Urinary bladder (tissue), 4 donors: ENCODE measurements at places on chromosomes 2 and 18. TPM values are rescaled to one million over a fixed set of nuclear protein-coding genes. Genes with fewer than 3 reads are reported as not detected.

The VWC2L gene
- not detected for total RNA-seq

- DNase-seq: no peak
Observed at GRCh38 chr2:233114421-233114861, 54.3 kb downstream of the INPP5D start.

The CDCA7 gene
- total RNA-seq: 10.1 TPM

The ARL4C gene
- total RNA-seq: 6.3 TPM

DNA sequence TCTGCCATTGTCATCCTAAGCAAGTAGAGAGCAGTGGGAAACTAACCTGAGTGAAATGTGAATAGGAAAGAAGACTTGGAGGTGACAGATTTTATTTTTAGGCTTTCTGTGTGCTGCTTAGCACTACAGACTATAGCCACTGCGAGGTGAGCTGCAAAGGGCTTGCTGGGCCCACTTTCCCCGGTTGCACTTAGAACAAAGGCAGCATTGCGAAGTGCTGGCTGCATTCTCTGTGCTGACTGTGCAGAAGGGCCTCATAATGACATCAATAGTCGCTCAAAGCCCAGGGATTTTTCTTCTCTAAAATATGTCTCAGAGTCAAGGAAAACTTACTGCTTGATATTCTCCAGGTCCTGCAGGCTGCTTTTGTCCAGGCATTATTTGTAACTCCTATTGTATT lies 592.1 kb downstream of the TDRD15 start:
- no peak for DNase-seq

- no peak for DNase-seq
Observed at GRCh38 chr2:27407798-27408491, 1.4 kb downstream of the PPM1G start.
